ENCODE measurements at places on chromosomes 16 and 17. TPM values are rescaled to one million over a fixed set of nuclear protein-coding genes. Genes with fewer than 3 reads are reported as not detected.

DNA sequence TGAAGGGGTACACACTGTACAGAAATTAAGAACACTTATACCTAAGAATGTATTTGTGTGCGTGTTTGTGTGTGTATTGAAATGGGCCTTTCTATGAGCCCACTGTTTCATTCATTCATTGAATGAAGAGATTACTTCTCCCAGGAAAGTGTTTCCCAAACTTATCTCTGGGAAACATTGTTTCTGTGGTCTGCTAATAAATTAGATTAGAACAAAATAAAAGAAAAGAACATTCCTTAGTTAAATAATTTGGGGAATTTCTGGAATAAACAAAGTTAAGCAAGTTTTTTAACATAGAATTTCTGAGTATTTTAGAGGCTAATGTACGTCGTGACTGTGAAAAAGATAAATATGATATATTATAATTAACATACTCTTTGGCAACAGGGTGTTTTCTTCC lies 402.4 kb upstream of the CDH11 start:
- no peak for DNase-seq

DNA sequence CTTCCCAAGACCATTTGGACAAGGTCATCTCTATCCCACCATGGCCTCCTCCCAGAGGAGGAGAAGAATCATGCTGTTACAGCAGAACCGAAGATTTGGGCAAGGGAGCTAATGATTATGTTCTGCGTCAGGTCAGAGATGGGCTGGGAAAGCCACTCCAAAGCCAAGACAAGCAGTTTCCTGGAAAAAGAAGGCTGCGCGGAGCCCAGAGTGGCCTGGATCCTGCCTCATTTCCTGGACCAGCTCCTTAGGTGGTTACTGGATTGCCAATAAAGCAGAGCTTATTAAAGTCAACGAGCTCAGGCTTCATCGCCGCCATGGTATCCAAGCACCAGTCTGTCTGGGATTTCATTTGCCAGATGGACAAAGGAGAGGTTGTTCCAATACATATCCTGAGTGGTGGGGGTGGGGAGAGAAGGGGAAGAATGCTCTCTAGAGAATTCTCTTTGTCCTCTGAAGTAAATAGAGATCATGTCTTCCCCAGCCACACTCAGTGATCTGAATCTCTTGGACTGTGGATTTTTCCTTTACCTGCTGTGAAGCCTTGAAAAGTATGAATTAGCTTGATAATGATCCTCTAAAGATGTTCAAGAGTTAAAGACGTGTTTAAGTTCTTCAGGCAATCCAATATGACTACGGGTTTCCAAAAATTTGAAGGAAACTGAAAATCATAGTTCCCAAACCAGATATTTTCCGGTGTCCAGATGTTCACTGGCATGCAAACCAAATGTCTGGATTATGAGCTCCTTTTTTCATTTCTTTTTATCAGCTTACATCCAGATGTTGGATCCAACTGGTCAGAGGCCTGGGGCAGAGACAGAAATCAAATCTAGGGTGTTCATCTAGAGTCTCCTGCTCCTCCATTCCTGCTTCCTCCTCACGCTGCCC lies 17.7 kb downstream of the PRAC1 start:
- no peak for DNase-seq

DNA sequence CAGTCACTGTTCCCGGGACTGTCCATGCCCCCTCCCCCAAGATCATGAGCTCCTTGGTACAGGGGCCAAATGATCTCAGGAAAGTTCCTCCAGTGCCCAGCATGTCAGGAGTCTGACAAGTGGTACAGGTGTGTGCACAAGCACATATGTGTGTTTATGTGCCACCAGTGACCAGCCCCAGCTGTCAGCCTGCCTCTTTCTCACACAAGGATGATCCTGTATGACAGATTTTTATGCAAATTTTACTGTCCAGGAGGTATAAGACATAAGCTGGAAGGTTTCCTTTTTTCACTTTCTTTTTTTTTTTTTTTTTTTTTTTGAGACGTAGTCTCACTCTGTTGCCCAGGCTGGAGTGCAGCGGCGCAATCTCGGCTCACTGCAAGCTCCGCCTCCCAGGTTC lies 31.4 kb upstream of the GFOD2 start:
- DNase-seq, result no peak

DNA sequence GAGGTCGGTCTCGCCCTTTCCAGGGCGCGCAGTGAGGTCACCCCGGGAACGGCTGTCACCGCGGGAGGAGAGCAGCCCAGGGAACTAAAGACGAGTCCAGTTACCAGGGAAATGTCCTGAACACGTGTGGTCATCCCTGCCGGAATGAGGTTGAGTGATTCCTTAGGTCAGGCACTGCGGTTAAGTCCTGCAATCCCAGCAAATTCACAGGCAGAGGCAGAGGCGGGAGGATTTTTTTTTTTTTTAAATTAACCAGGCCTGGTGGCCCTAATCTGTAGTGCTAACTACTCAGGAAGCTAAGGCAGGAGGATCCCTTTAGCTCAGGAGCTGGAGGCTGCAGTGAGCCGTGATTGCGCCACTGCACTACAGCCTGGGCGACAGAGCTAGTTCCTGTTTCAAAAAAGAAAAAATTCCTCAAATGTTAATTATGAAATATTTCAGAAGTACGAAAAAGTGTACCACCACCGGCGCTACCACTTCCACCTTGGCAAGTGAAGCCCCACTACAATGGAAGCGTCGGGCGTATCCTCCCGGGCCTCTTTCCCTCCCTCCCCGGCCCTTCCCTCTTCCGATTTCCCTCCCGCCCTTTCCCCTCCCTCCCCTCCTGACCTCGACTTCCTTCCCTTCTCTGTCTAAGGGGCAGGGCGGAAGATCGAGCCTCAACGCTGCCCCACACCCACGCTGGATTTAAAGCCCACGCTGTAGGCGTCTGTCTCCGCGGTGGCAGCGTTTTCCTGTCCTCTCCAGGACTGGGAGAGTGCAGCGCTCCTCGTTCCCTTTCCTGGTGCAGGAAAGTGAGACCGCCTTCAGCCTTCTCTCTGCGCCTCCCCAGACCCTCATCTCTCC lies 27.3 kb downstream of the SLFN11 start:
- no peak for DNase-seq

GRCh38 chr16:52462816-52463215 lies 84.1 kb downstream of the TOX3 start:
- no peak for DNase-seq

The FKBP10 gene
- 267 TPM for total RNA-seq

- peak; percentile 76 for DNase-seq
Measured at GRCh38 chr16:81405702-81406113, 38.9 kb upstream of the CMIP start.

- DNase-seq, result no peak
Measured at GRCh38 chr17:17851103-17852002, 14.6 kb upstream of the SREBF1 start.

- peak; percentile 30 for DNase-seq
Measured at GRCh38 chr16:27374804-27375425, 27.1 kb upstream of the IL21R start.

- no peak for DNase-seq
Measured at GRCh38 chr16:48340054-48340453, 45.2 kb downstream of the SIAH1 start.

- no peak for DNase-seq
Measured at GRCh38 chr17:30947796-30948195, 23.0 kb upstream of the RNF135 start.

The RNF222 gene
- total RNA-seq, result not detected

The ZACN gene
- 0.10 TPM for total RNA-seq

GRCh38 chr17:80799538-80800480 lies 191.8 kb upstream of the CHMP6 start:
- no peak for DNase-seq

DNA sequence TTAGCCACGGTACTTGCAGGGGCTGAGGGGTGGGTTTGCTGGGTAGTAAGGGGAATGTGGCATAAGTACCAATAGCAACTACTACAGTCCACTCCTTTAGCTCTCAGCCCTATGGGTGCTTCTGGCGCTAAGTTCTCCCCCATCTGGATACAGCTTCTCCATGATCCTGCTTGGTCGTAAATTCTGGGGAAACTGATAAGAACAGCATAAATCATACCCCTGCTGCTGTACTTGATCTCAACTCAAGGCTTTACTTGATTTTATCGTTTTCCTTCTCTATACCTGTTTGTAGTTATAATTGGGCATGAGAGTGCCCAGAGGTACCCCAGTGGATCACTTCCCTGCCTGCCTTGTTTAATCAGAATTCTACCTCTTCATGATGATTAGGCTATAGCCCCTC lies 331.4 kb downstream of the PMP22 start:
- no peak for DNase-seq

The ARL17B gene
- 9.8 TPM for total RNA-seq

- no peak for DNase-seq
Measured at GRCh38 chr17:56868716-56869115, 34.8 kb downstream of the DGKE start.

- no peak for DNase-seq
Measured at GRCh38 chr16:64211331-64211730, 910.5 kb downstream of the CDH11 start.

DNA sequence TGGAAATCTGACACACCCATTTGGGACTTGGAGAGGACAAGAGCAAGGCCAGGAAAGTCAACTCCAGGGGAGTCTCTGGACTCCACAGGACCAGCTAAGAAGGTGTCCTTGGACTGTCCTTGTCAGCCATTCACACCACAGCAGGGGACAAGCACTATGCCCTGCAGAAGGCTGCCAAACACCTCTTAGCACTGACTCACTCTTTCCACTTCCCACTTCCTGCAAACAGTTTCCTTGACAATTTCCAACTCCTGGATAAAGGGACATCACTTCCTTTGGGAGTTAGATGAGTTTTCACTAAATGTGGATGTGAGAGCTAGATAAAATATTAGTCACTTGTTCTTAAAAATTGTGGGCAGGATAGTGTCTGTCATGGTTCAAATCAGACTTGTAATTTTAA lies 37.8 kb upstream of the BCAR1 start:
- DNase-seq, result no peak
